NCI-H526 (cell line): ENCODE measurements at places on chromosomes 11 and 22.
A peak's percentile ranks its signal among the peaks of the same experiment; 100 is the strongest.

GRCh38 chr11:8697054-8697453 lies 14.5 kb downstream of the RPL27A start:
- DNase-seq: no peak

GRCh38 chr22:38456841-38457699 lies 2.1 kb upstream of the KCNJ4 start:
- DNase-seq: no peak

- DNase-seq: peak; percentile 93
Observed at GRCh38 chr11:92843455-92843854, 126.0 kb upstream of the MTNR1B start.

- no peak for DNase-seq
Observed at GRCh38 chr11:33064033-33064825, 24.9 kb downstream of the TCP11L1 start.

GRCh38 chr22:27445881-27446280 lies 355.7 kb downstream of the MN1 start:
- DNase-seq: no peak

DNA sequence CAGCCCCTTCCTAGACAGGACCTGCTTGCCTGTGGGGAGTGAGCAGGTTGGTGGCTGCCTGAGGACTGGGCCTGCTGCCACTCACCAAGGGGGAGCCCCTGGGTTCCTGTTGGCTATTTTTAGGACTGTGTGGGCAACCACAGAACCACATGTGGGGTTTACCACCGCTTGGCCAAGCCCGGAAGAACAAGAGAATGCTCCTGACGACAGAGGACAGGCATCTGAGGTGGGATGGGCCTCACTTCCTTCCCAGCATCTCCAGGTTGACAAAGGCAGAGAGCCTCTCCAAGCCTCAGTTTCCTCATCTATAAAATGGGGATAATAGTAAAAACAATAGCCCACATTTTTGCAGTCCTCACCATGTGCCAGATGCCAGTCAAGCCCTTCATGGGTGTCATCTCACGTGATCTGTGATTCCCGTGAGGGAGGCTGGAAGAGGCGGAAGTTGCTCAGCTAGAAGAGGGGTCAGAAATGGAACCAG lies 43.6 kb downstream of the LRRC32 start:
- DNase-seq: no peak

DNA sequence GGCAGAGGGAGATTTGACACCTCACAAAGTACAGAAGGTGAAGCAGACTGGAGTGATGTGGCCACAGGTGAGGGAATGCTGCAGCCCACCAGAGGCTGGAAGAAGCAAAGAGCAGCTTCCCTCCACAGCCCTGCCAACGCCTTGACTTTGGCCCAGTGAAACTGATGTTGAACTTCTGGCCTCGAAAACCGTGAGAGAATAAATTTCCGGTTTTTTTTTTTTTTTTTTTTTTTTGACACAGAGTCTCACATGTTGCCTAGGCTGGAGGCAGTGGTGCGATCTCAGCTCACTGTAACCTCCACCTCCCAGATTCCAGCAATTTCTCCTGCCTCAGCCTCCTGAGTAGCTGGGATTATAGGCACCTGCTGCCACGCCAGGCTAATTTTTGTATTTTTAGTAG lies 8.7 kb downstream of the KMT5B start:
- DNase-seq: no peak

DNA sequence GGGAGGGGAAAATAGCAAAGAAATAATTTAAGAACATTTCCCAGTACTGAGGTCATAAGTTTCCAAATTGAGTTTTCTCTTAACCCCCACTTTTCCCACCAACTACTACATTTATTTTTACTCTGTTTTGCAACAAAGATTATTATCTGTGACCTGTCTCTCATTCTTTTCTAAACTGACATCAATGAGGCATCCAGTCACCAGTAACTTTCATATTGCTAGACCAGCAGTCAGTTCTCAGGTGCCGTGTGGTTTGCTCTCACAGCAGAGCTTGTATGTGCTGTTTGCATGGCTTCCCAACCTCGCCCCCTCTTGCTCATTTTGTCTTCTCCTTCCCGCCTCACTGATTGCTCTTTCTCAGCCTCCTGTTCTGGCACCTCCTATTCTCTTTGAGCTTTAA lies 1091.3 kb downstream of the TBC1D22A start:
- no peak for DNase-seq

GRCh38 chr22:19783586-19784383 lies 23.2 kb downstream of the TBX1 start:
- no peak for DNase-seq

- no peak for DNase-seq
Observed at GRCh38 chr11:1281974-1282365, 27.5 kb downstream of the TOLLIP start.

DNA sequence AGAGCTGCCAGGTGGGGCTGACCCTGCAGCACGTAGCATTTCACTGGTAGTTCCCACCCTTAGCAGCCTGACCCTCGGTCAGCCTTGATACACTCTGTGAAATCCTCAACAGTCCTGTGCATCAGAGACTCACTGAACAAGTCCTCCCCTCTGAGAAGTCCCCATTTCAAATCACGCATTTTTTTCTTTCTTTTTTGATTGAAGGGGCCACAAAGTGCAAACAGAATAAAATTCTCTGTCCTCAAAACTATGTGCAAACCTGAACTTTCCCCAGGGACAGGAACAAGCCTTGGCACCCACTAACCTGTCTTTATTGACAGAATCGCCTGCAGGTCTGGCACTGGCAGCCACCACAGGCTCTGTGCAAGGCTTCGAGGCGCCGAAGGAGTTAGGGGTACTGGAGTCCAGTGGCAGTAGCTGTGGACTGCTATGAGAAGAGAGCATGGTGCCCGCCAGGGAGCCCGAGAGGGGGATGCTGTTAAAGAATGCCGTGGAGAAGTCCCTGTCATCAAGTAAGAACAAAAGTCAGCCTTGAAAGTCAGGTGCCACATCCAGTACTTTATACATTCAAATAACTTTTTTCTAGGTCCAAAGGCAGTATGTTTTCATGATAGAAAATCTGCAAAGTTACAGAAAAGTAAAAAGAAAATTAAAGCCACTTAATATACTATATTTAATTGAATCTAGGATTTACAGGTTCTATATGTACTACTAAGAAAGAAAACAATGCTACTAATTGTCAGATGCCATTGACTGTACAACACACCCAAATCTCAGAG lies 53.8 kb downstream of the HIRA start:
- no peak for DNase-seq

- DNase-seq: no peak
Observed at GRCh38 chr11:83571302-83571701, 285.1 kb upstream of the CCDC90B start.

DNA sequence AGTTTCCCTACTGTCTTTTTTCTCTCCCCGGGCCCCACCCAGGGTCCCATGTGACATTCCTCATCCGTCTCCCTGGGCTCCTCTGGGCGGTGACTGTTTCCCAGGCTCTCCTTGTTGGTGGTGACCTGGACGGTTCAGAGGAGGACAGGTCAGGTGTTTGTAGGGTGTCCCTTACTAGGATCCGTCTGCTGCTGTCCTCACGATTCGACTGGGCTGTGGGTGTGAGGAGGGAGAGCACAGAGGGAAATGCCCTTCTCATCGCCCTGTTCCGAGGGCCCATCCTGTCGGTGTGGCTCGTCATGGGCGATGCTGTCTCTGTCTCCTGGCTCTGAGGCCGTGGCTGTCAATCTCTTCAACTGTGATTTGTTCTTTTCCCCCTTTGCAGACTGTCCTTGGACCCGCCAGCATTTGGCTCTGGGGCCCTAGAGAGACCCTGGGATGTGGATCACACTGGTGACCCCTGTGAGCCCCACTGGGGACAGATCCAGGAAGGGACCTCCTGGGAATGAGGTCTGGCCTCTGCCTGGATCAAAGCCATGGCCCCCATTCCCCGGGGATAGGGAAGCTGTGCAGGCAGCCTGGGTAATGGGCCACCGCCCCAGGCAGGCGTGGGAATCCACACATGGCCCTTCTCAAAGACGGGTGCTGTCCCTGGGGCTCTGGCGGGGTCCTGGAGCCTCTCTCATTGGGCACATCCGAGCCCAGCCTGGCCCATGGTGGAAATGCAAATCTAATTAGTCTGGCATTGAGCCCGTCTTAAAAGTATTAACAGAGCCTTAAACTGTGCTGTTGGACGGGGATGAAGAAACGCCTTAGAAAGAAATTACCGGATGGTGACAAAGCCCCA lies 46.8 kb upstream of the KCNQ1OT1 start:
- DNase-seq: no peak

DNA sequence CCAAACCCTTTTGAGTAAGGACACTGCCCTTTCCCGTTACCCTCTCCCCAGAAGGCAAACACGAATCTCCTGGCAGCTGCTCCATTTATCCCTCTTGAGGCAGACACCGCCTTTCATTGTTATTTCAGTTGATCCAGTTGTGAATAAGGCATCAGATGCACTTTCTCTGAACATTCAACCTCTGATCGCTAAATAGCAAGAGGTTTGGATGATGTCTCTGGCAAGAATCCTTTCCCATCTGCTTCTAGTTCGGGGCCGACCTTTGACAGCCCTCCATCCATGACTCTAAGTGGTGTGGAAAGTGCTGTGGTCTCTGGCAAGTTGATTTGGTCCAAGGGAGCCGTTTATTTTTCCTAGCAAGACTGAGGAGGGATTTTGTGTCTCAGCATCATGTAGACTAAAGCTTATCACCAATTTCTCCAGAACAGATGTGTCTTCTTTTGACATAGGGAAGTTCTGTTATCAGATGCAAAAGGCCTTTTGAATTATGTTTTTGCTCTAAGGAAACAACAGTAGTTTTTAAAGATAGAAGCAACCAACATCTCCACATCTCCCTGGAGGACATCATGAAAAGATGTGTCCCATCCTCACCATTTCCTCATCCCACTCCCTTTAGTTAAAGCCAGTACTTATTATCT lies 123.6 kb downstream of the CCDC34 start:
- no peak for DNase-seq

DNA sequence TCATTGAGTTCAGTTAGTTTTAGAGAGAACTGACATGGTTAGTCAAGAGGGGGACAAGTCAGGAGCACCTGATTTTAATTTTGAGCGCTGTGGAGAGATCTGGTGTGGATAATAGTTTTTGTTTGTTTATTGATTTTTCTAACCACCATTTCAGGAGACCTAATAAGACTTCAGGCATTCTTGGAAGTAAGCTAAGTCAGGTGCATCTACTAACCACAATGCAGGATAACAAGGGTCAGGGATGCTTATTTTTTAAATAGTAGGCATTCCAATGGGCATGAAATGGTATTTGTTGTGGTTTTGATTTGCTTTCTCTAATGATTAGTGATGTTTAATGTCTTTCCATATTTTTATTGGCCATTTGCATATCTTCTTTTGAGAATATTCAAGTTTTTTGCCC lies 212.1 kb downstream of the NAV2 start:
- DNase-seq: no peak

DNA sequence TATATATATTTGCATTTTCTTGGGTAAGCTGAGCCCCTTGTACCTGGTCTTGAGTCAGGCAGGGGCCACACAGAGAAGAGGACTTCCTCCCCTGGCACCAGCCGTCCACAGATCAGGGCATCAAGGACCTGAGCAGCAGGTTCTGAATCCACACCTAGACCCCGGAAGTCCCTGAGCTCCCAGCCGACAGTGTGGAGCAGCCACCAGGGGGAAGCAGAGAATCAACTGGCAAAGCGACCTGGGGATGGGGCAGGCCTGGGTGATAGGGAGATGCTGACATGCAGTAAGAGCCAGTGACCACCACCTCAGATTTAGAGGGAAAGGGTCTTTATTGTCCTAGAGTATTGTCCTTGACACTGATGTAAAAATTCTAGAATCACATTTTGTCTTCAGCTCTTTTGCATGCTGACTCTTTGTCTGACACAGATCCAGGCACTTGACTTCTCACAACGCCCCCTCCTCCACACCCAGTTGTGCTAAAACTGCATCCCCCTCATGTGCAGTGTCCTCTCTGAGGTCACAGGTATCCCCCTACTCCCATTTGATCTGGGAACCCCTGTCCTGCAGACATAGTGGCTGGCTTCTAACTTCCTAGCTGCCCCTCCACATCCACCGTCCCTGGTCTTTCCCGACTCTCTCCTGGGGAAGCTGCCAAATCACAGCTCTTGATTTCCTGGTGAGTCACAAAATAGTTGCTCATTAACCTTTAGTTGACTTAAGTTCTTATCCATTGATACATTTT lies 109.3 kb downstream of the GGTLC2 start:
- peak; percentile 73 for DNase-seq

GRCh38 chr11:120854988-120855387 lies 168.9 kb upstream of the TBCEL start:
- DNase-seq: no peak

DNA sequence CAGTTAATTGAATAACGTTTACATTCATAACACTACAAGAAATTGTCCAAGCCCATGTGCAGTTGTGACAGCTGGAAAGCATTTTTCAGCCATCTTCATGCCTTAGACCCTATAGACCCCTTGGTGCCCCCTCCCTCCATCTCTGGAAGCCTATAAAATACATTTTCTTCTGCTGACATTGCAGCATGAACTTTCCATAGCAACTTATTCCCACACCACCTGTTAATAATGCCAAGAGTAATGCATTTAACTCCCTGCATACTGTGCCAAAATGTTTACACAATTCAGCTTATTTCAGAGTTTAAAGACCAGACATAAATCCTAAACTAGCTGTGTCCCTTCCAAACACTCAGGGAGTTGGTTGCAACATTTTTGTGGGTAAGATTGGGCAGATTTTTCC lies 143.0 kb upstream of the ARHGAP20 start:
- no peak for DNase-seq

GRCh38 chr22:24962835-24963234 lies 10.3 kb downstream of the KIAA1671 start:
- DNase-seq: no peak

DNA sequence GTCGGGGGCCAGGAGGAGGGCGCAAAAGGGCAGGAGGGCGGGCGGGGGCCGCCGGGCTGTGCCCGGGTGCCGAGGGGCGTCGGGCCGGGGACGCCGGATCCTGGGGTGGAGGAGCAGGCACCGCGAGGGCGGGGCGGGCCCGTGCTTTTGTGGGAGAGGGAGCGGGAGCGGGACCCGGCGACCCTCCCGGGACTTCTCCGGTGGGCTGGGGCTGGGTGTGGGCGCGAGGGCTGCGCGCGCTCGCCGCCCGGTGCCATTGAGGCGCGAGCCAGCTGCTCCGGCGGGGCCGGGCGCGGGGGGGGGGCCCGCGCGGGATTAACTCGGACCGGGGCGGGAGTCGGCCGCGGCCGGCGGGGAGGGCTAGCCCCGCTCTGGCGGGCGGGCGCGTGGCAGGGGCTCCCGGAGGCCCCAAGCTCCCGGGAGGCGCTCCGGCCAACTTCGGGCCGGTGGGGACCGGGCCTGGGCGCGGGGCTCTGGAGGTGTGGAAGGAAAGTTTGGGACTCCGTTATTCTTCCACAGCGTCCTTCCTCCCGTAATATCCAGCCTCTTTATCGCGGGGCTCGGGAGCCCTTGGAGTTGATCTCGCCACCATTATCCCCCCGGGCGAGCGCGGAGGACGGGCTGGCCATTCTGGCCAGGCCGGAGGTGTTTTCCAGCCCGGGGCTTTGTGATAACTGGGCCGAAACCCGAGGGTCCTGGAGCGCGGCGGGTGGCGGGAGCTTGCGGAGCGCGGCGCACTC lies 936 bp downstream of the CECR2 start:
- peak; percentile 25 for DNase-seq

- no peak for DNase-seq
Observed at GRCh38 chr11:75277991-75278790, 37.6 kb downstream of the TPBGL start.
